Suppressor macrophage treated with lipopolysaccharide for 1 hour (primary cell): ENCODE measurements at places on chromosomes 11 and 22.

- no peak for DNase-seq
Measured at GRCh38 chr11:16977136-16977993, 36.8 kb downstream of the PLEKHA7 start.

GRCh38 chr11:11391796-11392463 is 38.9 kb upstream of the CSNK2A3 start:
- no peak for DNase-seq

GRCh38 chr11:69908511-69909220 is 89.5 kb upstream of the FGF3 start:
- no peak for DNase-seq

GRCh38 chr11:76152741-76153570 is 53.3 kb downstream of the WNT11 start:
- no peak for DNase-seq

DNA sequence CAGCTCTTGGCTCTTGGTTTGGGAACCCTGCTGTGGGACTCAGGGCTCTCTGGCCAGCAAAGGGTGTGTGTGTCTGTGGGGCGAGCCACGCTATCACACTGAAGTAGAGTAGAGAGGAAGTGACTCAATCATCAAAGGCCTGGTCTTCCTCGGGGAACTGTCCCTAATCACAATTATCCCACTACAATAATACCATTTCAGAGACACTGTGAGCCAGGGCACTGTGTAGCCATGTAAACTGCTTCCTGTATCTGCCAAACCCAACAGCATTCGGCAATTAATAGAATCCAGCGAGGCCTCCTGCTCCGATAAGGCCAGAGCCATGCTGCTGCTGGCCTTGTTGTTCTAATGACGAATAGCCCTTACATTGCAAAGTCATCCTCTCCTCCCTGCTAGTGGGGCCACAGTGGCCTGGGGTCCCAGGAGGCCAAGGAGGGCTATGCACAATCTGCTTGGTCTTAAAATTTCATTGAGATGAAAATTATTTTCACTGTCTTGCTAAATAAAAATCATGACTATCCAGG is 49.8 kb upstream of the LMO2 start:
- DNase-seq, result peak; percentile 72

- no peak for DNase-seq
Measured at GRCh38 chr11:69150175-69150574, 5.6 kb upstream of the SMIM38 start.

DNA sequence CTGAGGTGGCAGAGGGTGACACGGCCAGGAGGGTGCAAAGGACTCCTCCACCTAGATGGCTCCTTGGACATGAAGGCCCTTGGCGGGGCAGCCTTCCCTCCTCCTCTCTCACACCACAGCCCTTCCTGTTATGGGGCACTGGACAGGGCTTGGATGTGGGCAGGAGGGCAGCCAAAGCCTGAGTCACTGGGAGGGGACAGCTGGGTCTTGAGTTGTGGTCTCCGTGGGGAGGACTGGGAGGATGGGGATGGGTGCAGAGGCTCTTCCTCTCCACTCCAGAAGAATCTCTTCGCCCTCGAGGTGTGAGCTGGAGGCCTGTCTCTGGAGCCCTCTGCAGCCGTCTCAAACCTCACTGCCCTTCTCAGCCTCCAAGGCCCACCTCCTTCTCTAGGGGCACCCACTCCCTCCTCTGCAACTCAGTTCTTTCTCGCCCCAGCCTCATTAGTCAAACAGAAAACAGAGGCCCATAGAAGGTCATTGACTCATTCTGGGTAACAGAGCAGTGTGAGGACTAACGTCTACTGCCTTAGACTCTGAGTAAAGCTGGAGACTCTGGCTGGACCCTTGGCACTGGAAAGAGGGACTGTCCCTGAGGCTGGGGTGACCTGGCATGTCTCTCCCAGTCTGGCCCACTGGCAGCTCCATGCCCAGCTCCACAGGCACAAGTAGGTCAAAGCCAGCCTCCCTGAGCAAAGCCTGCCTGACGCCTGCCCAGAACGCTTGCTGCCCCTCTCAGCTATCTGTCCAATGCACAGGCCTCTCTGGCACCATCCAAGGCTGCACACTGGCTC is 47.5 kb upstream of the CDON start:
- DNase-seq, result no peak

- no peak for DNase-seq
Measured at GRCh38 chr22:19959587-19960490, 18.2 kb upstream of the TXNRD2 start.

DNA sequence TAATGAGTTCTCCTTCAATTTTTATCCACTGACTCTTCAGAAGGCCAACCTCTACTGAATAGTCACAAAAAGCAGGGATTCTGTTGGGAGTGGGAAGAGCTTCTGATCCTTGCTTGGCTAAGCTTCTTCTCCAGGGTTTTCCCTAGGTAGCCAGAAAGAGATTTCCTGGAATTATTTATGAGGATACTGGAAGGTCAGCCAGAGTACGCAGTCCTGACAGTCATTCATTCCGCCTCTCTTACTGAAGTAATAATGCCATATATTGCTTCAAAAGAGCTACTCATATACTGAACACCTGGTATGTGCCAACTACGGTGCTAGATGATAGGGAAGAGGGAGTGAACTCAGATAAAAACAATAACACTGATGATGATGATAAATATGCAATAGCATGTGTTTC is 116.1 kb downstream of the CCDC34 start:
- DNase-seq, result no peak

DNA sequence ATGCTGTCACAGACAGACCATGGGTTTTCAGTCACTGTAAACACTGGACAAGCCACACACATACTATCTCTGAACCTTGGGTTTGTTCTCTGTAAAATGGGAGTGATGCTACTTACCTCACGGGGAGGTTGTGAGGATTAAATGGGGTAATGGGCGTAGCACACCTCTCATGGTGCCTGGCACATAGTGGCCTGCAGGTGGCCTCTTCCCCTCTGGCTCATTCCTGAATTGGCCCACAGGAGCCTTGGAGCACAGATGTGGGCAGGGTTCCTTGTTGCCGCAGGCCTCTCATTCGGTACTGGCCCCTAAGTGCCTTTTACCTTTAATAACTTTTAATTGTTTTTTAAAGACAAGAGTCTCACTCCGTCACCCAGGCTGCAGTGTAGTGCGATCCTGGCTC is 11.7 kb downstream of the MICAL2 start:
- DNase-seq, result no peak

DNA sequence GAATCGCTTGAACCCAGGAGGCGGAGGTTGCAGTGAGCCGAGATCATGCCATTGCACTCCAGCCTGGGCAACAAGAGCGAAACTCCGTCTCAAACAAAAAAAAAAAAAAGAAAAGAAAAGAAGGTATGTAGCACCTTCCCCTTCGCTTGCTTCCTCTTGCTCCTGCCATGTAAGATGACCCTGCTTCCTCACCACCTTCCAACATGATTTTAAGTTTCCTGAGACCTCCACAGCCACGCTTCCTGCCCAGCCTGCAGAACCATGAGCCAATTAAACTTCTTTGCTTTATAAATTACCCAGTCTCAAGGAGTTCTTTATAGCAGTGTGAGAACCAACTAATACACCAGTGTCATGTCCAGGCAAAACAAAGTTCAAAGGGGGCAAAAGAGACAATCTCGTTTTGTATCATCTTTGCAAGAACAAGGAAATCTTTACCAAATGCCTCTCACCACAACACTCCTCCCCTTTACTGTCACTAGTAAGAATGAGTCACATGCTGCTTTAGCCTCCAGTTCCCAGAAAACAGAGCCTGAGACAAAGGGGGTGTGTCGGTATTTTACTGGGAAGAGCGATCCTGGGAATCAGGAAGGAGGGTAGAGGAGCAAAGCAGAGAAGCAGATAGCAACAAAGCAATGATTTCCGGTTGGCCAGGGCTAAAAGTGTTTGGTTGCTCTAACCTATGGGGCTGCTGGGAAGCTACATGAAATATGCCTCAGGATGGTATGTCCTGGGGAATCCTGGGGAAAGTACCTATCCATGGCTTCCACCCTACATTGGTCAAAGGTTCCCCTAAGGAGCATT is 10.5 kb upstream of the MCHR1 start:
- DNase-seq, result peak; percentile 60

DNA sequence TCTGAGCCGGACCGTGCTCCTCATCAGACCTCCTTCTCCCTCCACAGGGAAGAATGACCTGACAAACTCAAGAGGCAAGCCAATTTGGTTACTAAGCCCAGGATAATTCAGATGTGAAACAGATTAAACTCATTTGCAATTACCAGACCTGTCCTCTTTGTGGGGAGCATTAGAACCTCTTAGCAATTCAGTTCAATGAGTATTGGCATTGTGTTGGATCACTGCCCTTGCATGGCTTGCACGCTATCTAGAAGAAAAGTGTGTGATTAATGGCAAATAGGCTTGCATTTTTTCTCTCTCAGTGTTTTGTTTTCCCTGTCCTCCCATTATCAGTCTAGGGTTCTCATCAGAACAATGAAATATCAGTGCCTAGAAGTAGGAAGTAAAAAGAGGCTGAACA is 365.6 kb downstream of the OPCML start:
- DNase-seq, result no peak

GRCh38 chr11:123110397-123110796 is 48.5 kb upstream of the HSPA8 start:
- no peak for DNase-seq

- DNase-seq, result peak; percentile 53
Measured at GRCh38 chr22:29152045-29152953, 53.4 kb upstream of the EMID1 start.

DNA sequence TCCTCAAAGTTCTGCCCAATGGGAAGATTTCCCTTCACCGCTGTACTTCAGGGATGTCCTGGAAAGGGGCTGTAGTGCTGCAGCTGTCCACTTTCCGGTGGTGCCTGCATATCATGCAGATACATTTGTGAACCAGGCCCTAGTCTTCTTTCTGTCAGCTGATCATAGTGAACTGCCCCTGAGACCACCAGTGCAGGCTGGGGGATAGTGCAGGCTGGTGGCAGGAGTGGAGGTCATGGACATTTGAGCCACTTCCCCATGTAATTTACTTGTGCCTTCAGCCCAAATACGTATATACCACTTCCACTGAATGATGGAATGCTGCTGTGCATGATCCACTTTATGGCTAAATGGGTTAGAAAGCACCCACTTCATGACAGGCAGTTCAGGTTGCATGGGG is 120.0 kb downstream of the ZNF280B start:
- no peak for DNase-seq

DNA sequence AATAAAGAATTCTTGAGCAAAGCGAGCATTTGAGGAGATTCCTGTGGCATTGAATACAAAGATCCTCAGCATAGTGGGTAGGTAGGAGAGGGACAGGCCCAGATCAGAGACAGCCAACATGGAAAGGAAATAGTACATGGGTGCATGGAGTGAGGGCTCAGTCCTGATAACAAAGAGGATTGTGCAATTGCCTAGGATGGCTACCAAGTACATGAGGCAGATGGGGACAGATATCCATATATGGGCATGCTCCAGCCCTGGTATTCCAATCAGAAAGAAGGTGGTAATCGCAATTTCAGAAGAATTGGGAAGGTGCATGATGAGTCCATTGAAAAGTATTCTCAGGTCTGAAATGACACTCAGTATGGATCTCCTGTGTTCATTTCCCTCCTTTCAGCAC is 8.6 kb downstream of the OR51T1 start:
- no peak for DNase-seq

DNA sequence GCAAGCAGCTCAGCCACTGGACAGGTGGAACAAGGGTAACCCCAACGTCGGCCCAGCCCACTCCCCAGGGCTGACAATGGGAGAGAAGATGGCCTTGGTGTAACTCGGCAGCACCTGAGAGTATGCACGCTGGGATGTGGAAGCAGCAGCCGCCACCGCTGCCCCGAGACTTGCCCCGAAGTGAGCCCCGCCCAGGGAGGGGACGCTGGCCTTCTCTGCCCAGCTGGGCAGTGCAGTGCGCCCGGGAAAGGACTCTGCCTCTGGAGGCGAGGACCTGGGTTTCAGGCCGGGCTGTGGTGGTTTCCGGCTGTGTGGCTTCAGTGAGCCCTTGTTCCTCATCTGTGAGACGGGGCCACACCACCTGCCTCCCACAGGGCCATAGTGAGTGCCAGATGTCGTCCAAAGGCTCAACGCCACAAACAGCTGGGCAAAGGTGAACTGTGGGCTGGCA is 8.6 kb upstream of the POLDIP3 start:
- no peak for DNase-seq

GRCh38 chr11:117565709-117566108 is 231.3 kb downstream of the DSCAML1 start:
- DNase-seq, result no peak

DNA sequence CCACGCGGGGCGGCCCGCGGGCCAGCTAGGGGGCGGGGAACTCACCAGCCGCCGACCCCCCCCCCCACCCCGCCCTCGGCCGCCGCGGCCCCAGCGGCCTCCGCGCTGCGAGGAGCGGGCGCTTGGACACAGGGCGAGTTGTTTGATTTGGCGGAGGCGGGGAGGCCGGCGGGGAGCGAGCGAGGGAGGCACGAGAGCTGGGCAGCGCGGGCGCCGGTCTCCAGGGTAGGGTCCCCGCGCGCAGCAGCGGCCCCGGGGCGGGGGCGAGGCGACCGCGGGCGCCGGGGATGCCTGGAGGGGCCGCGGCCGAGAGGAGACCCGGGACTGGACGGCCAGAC is 64.4 kb downstream of the NAV2 start:
- DNase-seq, result no peak

DNA sequence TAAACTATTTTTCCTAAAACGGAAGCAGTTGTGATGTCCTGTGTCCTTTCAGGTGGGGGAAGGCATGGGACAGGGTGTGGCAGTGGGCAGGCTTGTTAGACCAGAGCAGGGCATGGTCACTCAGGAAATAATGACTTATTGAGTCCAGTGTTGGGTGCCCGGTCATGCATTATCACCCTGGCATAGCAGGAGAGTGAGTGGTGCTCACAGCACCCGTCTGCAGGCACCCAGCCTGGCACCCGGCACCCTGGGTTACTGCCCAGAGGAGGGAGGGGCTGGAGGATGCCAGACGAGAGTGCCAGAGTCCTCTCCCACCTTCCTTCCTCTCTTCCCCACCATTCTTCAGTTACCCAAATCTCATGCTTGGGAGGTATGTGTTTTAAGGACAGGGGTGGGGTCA is 59.1 kb downstream of the ST3GAL4 start:
- DNase-seq, result no peak

- peak; percentile 76 for DNase-seq
Measured at GRCh38 chr11:6505577-6506240, 8.6 kb downstream of the DNHD1 start.

GRCh38 chr11:2277933-2278523 is 7.6 kb upstream of the ASCL2 start:
- no peak for DNase-seq

DNA sequence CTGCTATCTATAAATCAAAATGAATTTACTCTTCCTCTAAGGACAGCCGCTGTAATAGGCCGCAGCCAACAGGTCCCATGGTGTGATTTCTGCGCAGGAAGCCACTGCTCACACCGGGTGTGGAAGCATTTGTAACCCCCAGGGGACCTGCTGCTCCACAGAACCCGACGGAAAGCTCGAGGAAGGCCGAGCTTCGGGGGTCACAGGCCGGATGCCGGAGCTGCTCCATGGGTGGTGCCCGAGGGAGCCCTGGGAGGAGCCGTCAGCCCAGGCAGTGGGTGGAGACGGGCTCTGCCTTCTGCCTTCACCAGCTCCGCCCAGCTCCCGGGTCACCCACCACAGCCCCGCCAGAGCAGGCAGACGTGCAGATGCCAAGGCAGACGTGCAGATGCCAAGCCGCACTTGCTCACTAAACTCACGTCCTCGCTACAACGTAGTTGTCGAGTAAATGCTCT is 63.5 kb downstream of the BRD1 start:
- DNase-seq, result no peak

GRCh38 chr11:31687861-31688260 is 123.3 kb downstream of the PAX6 start:
- DNase-seq, result no peak
